ENCODE measurements at places on chromosomes 11 and 22. TPM values are rescaled to one million over a fixed set of nuclear protein-coding genes. Genes with fewer than 3 reads are reported as not detected.

The MEI1 gene
- total RNA-seq: 1.4 TPM

The VPREB1 gene
- not detected for total RNA-seq

The PLAAT5 gene
- total RNA-seq: 3.2 TPM

The RIMBP3C gene
- 0.14 TPM for total RNA-seq

The SMIM35 gene
- total RNA-seq: not detected

The IL18 gene
- total RNA-seq: 7.0 TPM

The OR51E1 gene
- total RNA-seq: 1.0 TPM

The PAFAH1B2 gene
- 56.4 TPM for total RNA-seq

The TNKS1BP1 gene
- 175 TPM for total RNA-seq

The NEFH gene
- total RNA-seq: 0.33 TPM

The CD248 gene
- 67.5 TPM for total RNA-seq

The CDC42EP2 gene
- 16.2 TPM for total RNA-seq

The MUC2 gene
- not detected for total RNA-seq

The SMIM38 gene
- 1.4 TPM for total RNA-seq

The OR2D2 gene
- not detected for total RNA-seq

The EPS8L2 gene
- 38.3 TPM for total RNA-seq

The MYEOV gene
- 0.46 TPM for total RNA-seq

The ART5 gene
- total RNA-seq: not detected

The TMPRSS6 gene
- total RNA-seq: not detected

The CST6 gene
- total RNA-seq: 0.56 TPM
